ENCODE measurements at places on chromosomes 1 and 21. TPM values are rescaled to one million over a fixed set of nuclear protein-coding genes. Genes with fewer than 3 reads are reported as not detected.

- H3K27ac ChIP-seq, result no peak overlapping the region
- no peak for DNase-seq
- no peaks in the 10 kb centered on the region for H3K4me1 ChIP-seq
- no peaks in the 10 kb centered on the region for H3K36me3 ChIP-seq
- no peak overlapping the region for H3K4me3 ChIP-seq
- no peaks in the 10 kb centered on the region for H3K27me3 ChIP-seq
These were observed 941 bp downstream of the ELAVL4 start for GRCh38 chr1:50109647-50110075.

GRCh38 chr1:206489980-206490770, 17.2 kb upstream of the RASSF5 start:
- no peaks in the 10 kb centered on the region for H3K27me3 ChIP-seq
- no peaks in the 10 kb centered on the region for H3K36me3 ChIP-seq
- no peak overlapping the region for H3K4me3 ChIP-seq
- no peaks in the 10 kb centered on the region for H3K4me1 ChIP-seq
- peak; percentile 77 for DNase-seq

DNA sequence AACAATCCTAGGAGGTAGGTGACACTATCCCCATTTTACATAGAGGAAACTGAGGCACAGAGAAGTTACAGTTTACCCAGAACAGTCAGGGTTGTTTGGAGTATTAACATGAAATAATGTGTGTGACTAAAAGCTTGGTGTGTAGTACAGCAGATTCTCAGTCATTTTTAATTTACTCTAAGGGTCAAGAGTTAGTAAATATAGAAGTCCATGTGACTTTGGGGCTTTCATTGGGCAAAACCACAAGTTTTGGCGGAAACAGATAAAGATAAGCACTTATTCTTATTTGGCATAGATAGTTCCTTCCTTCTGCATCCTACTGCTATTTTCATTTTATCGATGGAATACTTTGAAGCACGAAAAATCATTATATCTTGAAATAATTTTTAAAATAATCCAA, 128.5 kb downstream of the DNM3 start:
- no peaks in the 10 kb centered on the region for H3K27me3 ChIP-seq
- no peak overlapping the region for H3K4me3 ChIP-seq
- no peak overlapping the region for H3K27ac ChIP-seq

DNA sequence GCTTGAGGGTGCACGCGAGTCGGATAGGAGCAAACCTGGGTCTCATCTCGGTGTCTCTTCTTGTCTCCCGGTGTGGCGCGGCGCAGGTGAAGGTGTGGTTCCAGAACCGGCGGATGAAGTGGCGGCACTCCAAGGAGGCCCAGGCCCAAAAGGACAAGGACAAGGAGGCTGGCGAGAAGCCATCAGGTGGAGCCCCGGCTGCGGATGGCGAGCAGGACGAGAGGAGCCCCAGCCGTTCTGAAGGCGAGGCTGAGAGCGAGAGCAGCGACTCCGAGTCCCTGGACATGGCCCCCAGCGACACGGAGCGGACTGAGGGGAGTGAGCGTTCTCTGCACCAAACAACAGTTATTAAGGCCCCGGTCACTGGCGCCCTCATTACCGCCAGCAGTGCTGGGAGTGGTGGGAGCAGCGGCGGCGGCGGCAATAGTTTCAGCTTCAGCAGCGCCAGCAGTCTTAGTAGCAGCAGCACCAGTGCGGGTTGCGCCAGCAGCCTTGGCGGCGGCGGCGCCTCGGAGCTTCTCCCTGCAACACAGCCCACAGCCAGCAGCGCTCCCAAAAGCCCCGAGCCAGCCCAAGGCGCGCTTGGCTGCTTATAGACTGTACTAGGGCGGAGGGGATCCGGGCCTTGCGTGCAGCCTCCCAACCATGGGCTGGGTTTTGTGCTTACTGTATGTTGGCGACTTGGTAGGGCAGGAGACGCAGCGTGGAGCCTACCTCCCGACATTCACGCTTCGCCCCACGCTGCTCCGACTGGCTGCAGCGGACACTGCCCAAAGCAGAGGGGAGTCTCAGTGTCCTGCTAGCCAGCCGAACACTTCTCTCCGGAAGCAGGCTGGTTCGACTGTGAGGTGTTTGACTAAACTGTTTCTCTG, 5.1 kb downstream of the HLX start:
- H3K4me3 ChIP-seq, result peak overlapping the region; percentile 14
- H3K27ac ChIP-seq, result no peak overlapping the region
- no peaks in the 10 kb centered on the region for H3K4me1 ChIP-seq

- H3K36me3 ChIP-seq, result no peaks in the 10 kb centered on the region
- no peak for DNase-seq
- no peaks in the 10 kb centered on the region for H3K27me3 ChIP-seq
- no peak overlapping the region for H3K4me3 ChIP-seq
- H3K4me1 ChIP-seq, result no peaks in the 10 kb centered on the region
These were observed 51.8 kb upstream of the CXADR start for GRCh38 chr21:17461014-17461413.

GRCh38 chr21:17901458-17902079, 82.4 kb upstream of the C21orf91 start:
- no peaks in the 10 kb centered on the region for H3K27me3 ChIP-seq
- H3K4me1 ChIP-seq, result no peaks in the 10 kb centered on the region
- no peak overlapping the region for H3K4me3 ChIP-seq
- no peak for DNase-seq

DNA sequence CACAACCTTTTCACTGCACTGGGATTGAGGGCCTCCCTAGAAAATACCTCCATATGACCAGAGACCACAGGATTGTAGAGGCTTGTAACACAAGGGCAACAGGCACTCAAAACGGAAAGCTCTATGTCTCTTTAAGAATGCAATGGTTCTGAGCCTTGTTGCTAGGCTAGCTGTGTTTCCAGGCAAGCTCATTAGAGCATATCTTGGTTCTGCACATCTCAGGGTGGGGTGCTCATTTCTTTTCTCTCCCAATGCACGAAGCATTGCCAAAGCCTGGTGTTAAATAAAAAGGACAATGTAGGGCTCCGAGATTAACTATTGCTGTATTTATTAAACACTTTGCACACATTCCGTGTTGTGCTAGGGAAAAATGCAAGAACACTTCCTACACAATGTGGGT, 315.9 kb downstream of the PRDM2 start:
- no peak overlapping the region for H3K27ac ChIP-seq
- H3K27me3 ChIP-seq, result no peaks in the 10 kb centered on the region
- no peak overlapping the region for H3K4me3 ChIP-seq

GRCh38 chr1:94954263-94955220, 27.6 kb upstream of the CNN3 start:
- H3K27me3 ChIP-seq, result no peaks in the 10 kb centered on the region
- peaks cover 42% of the 10 kb centered on the region for H3K4me1 ChIP-seq
- DNase-seq, result no peak
- H3K36me3 ChIP-seq, result no peaks in the 10 kb centered on the region
- H3K27ac ChIP-seq, result peak overlapping the region; percentile 83
- no peak overlapping the region for H3K4me3 ChIP-seq

GRCh38 chr1:6507037-6507428, 15.6 kb upstream of the PLEKHG5 start:
- H3K36me3 ChIP-seq, result no peaks in the 10 kb centered on the region
- H3K27ac ChIP-seq, result no peak overlapping the region
- no peak overlapping the region for H3K4me3 ChIP-seq
- H3K27me3 ChIP-seq, result no peaks in the 10 kb centered on the region
- no peak for DNase-seq

GRCh38 chr1:3465935-3466321, 11.5 kb downstream of the ARHGEF16 start:
- no peaks in the 10 kb centered on the region for H3K27me3 ChIP-seq
- no peaks in the 10 kb centered on the region for H3K36me3 ChIP-seq
- no peak overlapping the region for H3K4me3 ChIP-seq
- H3K4me1 ChIP-seq, result peaks cover 1% of the 10 kb centered on the region

DNA sequence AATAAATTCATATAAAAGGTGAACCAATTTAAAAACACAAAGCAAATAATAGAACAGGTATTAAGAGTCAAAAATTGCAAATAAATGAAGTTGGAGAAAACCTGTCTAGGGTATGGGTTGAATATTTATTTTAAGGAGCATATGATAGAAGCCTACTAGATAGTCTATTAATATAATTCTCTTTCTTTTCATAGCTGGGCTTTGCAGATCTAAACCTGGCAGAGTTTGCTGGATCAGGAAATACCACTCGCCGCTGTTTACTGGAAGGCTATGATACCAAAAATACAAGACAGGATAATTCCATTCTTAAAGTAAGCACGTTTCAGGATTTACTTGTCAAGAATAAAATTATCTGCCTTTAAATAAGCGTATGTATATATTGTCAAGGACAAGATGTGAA, 48.9 kb downstream of the HENMT1 start:
- no peaks in the 10 kb centered on the region for H3K27me3 ChIP-seq
- no peaks in the 10 kb centered on the region for H3K36me3 ChIP-seq
- no peak overlapping the region for H3K27ac ChIP-seq
- no peak for DNase-seq
- peaks cover 20% of the 10 kb centered on the region for H3K4me1 ChIP-seq

DNA sequence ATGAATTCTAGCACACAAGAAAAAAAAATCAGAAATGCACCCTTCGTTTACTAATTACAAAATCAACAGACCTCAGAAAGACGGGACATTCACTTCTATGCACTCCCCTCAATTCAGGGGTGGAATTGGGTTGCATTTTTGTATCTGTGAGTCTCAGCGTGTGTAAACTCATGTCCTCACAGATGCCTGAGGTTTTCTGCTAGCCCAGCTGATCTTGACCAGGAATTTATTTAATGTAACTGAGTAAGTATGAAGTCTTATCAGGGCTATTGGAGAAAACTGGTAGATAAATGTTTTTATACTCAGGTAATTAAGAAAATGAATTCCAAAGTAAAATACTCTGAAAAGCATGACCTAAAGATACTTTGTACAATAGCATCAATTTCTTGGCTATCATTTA, 167.7 kb downstream of the RUNX1 start:
- peaks cover 3% of the 10 kb centered on the region for H3K36me3 ChIP-seq
- H3K27ac ChIP-seq, result no peak overlapping the region

DNA sequence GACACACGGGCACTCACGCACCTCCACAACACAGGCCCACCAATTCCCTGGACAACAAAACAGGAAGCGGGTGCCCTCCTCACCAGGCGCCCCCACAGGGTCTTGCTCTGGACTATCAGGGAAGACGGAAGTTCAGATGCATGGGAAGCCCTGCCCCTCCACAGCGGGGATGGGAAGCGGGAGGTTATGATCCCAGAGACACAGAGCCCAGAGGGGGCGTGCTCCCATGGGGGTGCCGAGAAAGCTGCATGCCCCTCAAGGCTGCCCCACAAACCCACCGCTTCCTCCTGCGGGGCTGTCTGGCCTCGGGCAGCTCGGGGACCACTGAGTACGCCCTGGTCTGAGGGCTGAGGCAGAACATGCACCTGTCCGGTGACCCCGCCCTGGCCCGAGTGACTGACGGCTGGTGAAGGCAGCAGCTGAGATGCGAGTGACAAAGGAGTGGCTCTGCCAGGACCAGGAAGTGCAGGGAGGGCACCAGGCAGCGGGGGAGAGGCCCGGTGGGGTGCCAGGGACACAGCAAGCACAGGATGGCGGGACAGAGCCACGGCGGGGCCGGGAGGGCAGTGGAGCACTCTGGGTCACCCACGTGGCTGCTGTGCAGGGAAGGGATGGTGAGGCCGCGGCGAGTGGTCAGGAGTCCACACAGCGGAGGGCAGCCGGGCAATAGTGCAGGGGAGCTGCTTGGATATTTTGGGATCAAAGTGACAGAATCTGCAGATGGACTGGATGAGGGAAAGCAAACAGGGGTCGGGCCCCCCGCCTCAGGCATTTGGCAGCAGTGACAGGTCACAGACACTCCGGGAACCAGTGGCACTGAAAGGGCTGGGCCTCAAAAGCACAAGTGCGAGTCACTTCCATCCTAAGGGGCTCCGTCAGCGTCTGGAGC, 18.6 kb downstream of the NADK start:
- H3K36me3 ChIP-seq, result peaks cover 89% of the 10 kb centered on the region
- H3K27me3 ChIP-seq, result no peaks in the 10 kb centered on the region
- no peak overlapping the region for H3K27ac ChIP-seq
- DNase-seq, result no peak
- H3K4me1 ChIP-seq, result peaks cover 20% of the 10 kb centered on the region
- no peak overlapping the region for H3K4me3 ChIP-seq

DNA sequence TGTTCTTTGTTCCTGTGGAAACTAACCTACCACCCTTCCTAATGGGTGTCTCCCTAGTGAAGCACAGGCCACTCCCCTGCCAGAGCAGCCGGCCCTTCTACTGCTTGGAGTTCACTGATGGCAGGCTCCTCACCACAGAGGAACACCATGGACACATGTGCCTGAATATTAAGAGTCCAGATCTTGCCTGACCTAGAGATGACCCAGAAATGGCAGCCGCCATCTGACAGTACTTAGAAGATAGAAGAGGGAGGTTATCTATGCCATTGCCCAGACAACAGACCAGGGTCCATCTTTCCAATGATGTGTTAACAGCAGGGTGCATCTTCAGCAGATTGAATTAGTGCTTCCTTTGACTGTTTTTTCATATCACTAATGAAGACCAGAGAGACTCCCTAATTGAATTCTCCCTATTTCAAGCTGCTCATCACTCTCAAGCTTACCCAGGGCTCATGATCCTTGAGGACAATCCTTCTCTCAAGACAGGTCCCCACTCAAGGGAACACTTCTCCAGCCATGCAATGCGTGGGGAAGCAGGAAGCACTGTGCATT, 59.8 kb downstream of the PLEKHA6 start:
- no peak overlapping the region for H3K4me3 ChIP-seq
- H3K27me3 ChIP-seq, result no peaks in the 10 kb centered on the region
- H3K27ac ChIP-seq, result no peak overlapping the region
- H3K36me3 ChIP-seq, result no peaks in the 10 kb centered on the region

GRCh38 chr1:180515364-180515763, 13.0 kb upstream of the ACBD6 start:
- no peak overlapping the region for H3K4me3 ChIP-seq
- no peaks in the 10 kb centered on the region for H3K27me3 ChIP-seq
- no peak for DNase-seq
- peaks cover 10% of the 10 kb centered on the region for H3K4me1 ChIP-seq
- no peaks in the 10 kb centered on the region for H3K36me3 ChIP-seq

GRCh38 chr1:157806431-157807149, 13.3 kb downstream of the FCRL1 start:
- no peaks in the 10 kb centered on the region for H3K27me3 ChIP-seq
- H3K27ac ChIP-seq, result no peak overlapping the region
- no peak for DNase-seq
- no peaks in the 10 kb centered on the region for H3K4me1 ChIP-seq

The SH3D21 gene
- total RNA-seq, result 1.4 TPM

The MYOG gene
- total RNA-seq, result not detected

The SLC41A1 gene
- total RNA-seq, result 255 TPM

The DAB1 gene
- total RNA-seq, result 0.19 TPM

The UTS2 gene
- not detected for total RNA-seq
